ENCODE measurements at places on chromosomes 16 and 17.

- no peak for DNase-seq
These were observed 189.2 kb downstream of the SEC14L1 start for GRCh38 chr17:77329741-77330531.

GRCh38 chr17:58376472-58377000 lies 24.5 kb upstream of the SUPT4H1 start:
- no peak for DNase-seq

DNA sequence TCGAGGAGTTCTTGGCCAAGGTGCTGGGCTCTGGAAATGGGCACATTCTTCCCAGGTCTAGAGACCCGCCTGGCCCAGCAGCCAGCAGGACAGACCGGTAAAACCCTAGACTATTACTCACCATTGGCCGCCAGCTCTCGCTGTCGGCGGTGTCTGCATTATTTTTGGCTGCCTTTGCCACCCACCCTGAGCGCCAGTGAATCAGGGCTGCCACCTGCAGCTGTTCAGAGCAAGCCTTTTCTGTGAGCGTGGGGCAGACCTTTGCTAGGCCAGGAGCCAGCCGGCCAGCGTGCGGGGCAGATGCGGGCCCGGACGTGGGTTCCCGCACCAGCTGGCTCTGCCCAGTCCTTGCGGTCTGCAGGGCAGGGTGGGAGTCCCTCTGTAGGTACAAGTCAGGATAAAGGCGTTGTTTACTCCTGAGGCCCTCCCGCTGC lies 15.8 kb upstream of the CLEC18A start:
- DNase-seq: no peak

- DNase-seq: no peak
These were observed 5.7 kb downstream of the TRIM47 start for GRCh38 chr17:75872434-75873351.

GRCh38 chr17:70168044-70168976 lies 1.0 kb upstream of the KCNJ2 start:
- no peak for DNase-seq

- no peak for DNase-seq
These were observed at the start of gene PRSS22 for GRCh38 chr16:2857451-2858244. PRSS22 (minus strand) TSS chr16:2858170; CDS start chr16:2858104, 66 bp downstream.

- no peak for DNase-seq
These were observed 143.9 kb upstream of the SDK2 start for GRCh38 chr17:73788111-73788510.

DNA sequence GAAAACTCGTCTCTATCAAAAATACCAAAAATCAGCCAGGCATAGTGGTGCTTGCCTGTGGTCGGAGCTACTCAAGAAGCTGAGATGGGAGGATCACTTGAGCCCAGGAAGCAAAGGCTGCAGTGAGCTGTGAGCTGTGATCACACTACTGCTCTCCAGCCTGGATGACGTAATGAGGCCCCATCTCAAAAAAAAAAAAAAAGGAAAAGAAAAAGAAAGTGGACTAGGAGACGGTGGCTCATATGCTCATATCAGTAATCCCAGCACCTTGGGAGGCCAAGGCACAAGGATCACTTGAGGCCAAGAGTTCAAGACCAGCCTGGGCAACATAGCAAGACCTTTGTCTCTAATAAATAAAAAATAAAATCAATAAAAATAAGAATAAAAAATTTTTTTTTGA lies 8.8 kb upstream of the SUMO2 start:
- no peak for DNase-seq

- no peak for DNase-seq
These were observed 28.9 kb upstream of the DHX8 start for GRCh38 chr17:43454868-43455267.

GRCh38 chr16:50114357-50115129 lies 38.6 kb upstream of the TENT4B start:
- DNase-seq: no peak

GRCh38 chr17:1712271-1712670 lies 2.1 kb upstream of the TLCD2 start:
- no peak for DNase-seq

DNA sequence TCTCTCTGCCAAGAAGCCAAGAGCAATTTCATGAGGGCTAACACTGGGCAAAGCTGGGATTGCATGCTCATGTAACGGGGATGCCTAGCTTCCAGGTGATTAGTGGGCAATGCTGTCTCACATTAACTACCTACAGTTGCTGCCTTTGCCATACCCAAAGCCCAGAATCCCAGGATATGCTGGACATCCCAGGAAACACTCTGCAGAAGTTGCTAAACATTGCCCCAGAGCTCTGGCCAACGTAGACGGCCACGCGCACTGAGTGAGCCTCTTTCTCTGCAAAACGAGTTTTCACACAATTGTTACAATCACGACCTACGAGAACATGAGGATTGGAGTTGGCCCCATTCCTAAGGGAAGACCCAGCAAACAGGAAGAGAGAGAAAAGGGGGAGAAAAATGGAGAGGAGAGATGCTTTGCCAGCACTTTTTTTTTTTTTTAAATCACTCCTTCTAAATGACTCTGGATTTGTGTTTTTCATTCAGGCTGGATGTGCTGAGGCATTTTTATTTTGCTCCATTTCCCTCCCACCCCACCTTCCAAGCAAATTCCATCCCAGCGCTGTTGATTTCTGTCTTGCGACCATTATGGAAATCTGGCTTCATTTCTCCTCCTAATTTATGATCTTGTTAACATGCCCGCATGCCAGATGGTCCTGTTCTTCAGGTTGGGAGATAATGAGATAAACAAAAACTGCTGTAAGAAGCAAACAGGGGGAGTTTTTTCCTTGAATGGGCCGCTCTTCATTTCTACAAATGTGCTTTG lies 112.8 kb upstream of the DNAH9 start:
- no peak for DNase-seq

DNA sequence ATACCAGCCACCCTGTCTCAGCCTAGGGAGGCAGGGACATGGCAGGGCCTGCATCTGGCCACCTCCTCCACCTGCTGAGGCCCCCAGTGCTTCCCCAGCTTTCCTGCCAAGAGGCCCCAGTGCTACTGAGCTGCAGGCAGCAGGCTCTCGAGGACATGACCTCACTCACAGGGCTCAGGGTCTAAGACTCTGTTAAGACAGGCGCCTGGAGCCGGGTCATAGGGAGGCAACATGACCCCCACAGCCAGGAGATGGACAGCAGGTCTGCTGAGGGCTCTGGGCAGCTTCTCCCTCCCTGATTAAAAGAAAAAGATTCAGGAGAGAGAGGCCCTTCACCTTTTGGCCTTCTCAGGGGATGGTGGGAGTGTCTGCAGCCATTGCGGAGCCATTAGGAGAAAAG lies 23.2 kb upstream of the FASN start:
- no peak for DNase-seq

- DNase-seq: no peak
These were observed 15.3 kb downstream of the CMTM3 start for GRCh38 chr16:66619534-66620428.
